Breast epithelium (tissue), 4 donors: ENCODE measurements at places on chromosomes 2 and 18. TPM values are rescaled to one million over a fixed set of nuclear protein-coding genes. Genes with fewer than 3 reads are reported as not detected.

GRCh38 chr18:56065086-56065485, 477.1 kb upstream of the TCF4 start:
- H3K36me3 ChIP-seq = no peaks in the 10 kb centered on the region
- no peak for DNase-seq
- no peak overlapping the region for H3K4me3 ChIP-seq
- no peaks in the 10 kb centered on the region for H3K27me3 ChIP-seq
- H3K4me1 ChIP-seq = no peaks in the 10 kb centered on the region

GRCh38 chr18:69840001-69840400, 107.7 kb downstream of the CD226 start:
- H3K36me3 ChIP-seq = no peaks in the 10 kb centered on the region
- H3K4me1 ChIP-seq = no peaks in the 10 kb centered on the region
- no peak overlapping the region for H3K27ac ChIP-seq
- H3K27me3 ChIP-seq = no peaks in the 10 kb centered on the region

DNA sequence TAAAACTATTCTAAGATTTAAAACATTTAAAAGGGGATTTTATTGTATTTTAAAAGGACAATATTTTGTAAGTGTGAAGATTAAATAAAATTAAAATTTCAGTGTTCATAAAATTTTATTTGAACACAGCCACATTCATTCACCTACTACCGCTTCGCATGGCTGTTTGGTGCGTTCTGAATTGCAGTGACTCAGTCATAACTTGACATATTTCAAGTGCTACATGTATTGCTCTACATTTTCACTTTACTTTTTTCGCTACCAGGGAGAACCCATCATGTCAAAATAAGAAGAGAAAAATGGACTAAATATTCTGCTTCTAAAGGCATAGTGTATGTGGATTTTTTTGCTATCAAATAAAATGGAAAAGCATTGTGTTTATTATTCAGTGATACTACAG, 8.7 kb downstream of the PTH2R start:
- no peaks in the 10 kb centered on the region for H3K36me3 ChIP-seq
- DNase-seq = no peak
- H3K4me3 ChIP-seq = no peak overlapping the region

DNA sequence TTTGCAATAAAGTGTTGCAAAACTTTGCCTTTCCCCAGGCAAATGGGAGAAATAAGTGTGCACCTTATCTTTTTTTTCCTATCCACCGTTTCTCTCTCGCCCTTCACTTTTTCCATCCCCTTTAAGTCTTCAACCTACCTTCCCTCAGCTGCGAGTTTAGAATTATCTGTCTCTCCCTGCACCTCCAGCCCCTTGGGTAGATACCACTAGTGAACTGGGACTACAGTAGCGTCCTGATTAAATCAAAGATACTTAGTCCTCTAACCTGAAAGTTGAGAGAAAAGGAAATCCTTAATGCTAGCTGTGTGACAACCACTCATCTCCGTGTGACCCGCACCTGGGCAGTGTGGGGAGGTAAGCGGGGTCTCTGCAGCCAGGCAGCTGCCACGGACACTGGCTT, 16.1 kb upstream of the PPP4R1 start:
- H3K4me1 ChIP-seq = no peaks in the 10 kb centered on the region
- H3K27ac ChIP-seq = no peak overlapping the region
- no peaks in the 10 kb centered on the region for H3K27me3 ChIP-seq
- no peak overlapping the region for H3K4me3 ChIP-seq

DNA sequence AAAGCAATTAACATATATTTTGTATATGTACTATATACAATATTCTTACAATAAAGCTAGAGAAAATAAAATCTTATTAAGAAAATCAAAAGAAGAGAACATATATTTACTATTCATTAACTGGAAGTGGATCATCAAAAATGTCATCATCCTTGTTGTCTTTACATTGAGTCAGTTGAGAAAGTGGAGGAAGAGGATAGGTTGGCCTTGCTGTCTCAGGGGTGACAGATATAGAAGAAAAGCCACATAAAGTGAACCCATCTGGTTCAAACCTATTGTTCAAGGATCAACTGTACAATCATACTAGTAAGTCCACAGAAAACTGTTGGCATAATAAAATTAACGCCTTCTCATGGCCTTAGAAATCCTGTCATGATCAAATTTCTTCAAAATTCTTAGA, 26.6 kb downstream of the SESTD1 start:
- DNase-seq = no peak
- no peak overlapping the region for H3K4me3 ChIP-seq
- H3K27me3 ChIP-seq = no peaks in the 10 kb centered on the region
- H3K27ac ChIP-seq = no peak overlapping the region

GRCh38 chr2:3325458-3326181, 52.0 kb downstream of the EIPR1 start:
- no peak for DNase-seq
- no peak overlapping the region for H3K4me3 ChIP-seq
- H3K27ac ChIP-seq = no peak overlapping the region
- no peaks in the 10 kb centered on the region for H3K36me3 ChIP-seq

DNA sequence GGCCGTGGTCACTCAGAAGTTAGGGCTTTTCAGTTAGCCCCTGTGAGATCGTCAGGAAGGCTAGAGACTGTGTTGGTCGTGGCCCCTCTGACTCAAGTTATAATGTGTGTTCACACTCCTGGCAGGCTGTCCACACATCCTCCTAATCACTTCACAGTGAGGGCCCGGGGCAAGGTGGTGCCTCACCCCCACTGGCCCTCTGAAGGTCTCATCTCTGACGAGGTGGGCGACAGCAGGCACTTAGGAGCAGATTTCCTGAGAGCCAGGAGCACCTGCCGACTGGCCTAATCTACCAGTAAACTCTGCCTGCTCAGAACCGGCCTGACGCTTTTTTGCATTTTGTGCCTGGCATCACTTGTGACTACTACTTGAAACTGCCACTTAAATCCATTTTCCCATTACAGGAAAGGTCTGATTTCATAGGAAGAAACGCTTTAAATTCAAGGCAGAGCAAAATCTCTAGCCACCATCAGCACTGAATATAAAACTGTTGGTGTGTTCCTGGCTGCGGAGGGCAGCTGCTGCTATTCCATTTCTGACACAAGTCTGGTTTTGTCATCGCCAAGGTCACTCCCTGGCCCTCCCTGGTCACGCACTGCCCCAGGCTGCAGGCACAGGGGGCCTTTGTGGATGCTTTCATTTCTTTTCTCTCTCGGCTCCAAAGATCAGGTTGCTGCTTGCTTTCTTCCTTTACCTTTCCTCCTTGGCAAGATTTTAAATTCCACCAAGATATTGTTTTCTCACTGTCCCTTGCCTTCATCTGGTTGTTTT, 48.0 kb downstream of the RAB12 start:
- no peaks in the 10 kb centered on the region for H3K27me3 ChIP-seq
- H3K36me3 ChIP-seq = no peaks in the 10 kb centered on the region
- H3K4me3 ChIP-seq = no peak overlapping the region
- no peak for DNase-seq

GRCh38 chr2:43899589-43899988, 60.8 kb downstream of the ABCG8 start:
- H3K36me3 ChIP-seq = no peaks in the 10 kb centered on the region
- H3K27me3 ChIP-seq = no peaks in the 10 kb centered on the region
- no peak for DNase-seq
- H3K4me3 ChIP-seq = no peak overlapping the region

GRCh38 chr18:22335731-22336198, 82.0 kb downstream of the CTAGE1 start:
- DNase-seq = no peak
- no peak overlapping the region for H3K4me3 ChIP-seq
- H3K4me1 ChIP-seq = no peaks in the 10 kb centered on the region
- H3K27me3 ChIP-seq = no peaks in the 10 kb centered on the region
- H3K36me3 ChIP-seq = no peaks in the 10 kb centered on the region

- H3K36me3 ChIP-seq = no peaks in the 10 kb centered on the region
- no peak overlapping the region for H3K4me3 ChIP-seq
- no peaks in the 10 kb centered on the region for H3K27me3 ChIP-seq
These were observed 207.9 kb downstream of the CMPK2 start for GRCh38 chr2:6657855-6658254.

- DNase-seq = no peak
- no peaks in the 10 kb centered on the region for H3K36me3 ChIP-seq
- H3K4me3 ChIP-seq = no peak overlapping the region
- no peaks in the 10 kb centered on the region for H3K27me3 ChIP-seq
These were observed 17.1 kb upstream of the VPS4B start for GRCh38 chr18:63439334-63439733.

- H3K27ac ChIP-seq = no peak overlapping the region
- no peaks in the 10 kb centered on the region for H3K4me1 ChIP-seq
- no peaks in the 10 kb centered on the region for H3K27me3 ChIP-seq
- H3K4me3 ChIP-seq = no peak overlapping the region
- DNase-seq = no peak
These were observed 77.2 kb upstream of the NFU1 start for GRCh38 chr2:69514406-69514805.

GRCh38 chr2:102771114-102771513, 9.3 kb downstream of the TMEM182 start:
- no peaks in the 10 kb centered on the region for H3K4me1 ChIP-seq
- no peak for DNase-seq
- no peaks in the 10 kb centered on the region for H3K36me3 ChIP-seq
- no peaks in the 10 kb centered on the region for H3K27me3 ChIP-seq

GRCh38 chr2:139389391-139389790, 609.2 kb upstream of the NXPH2 start:
- H3K4me3 ChIP-seq = no peak overlapping the region
- DNase-seq = no peak
- H3K27me3 ChIP-seq = no peaks in the 10 kb centered on the region
- H3K36me3 ChIP-seq = no peaks in the 10 kb centered on the region

Gene RAPH1
- total RNA-seq = 62.3 TPM

Gene DSG4
- not detected for total RNA-seq

Gene SNORC
- 0.32 TPM for total RNA-seq

Gene ITGB6
- 0.16 TPM for total RNA-seq

Gene ABCB11
- 0.66 TPM for total RNA-seq

Gene GCG
- not detected for total RNA-seq

Gene DNER
- 2.6 TPM for total RNA-seq

Gene UGT1A3
- total RNA-seq = 0.16 TPM

Gene APLF
- 13.4 TPM for total RNA-seq
